ENCODE measurements at places on chromosomes 5 and 9.

- DNase-seq: no peak
These were observed 77.8 kb upstream of the RAPGEF1 start for GRCh38 chr9:131817627-131818026.

DNA sequence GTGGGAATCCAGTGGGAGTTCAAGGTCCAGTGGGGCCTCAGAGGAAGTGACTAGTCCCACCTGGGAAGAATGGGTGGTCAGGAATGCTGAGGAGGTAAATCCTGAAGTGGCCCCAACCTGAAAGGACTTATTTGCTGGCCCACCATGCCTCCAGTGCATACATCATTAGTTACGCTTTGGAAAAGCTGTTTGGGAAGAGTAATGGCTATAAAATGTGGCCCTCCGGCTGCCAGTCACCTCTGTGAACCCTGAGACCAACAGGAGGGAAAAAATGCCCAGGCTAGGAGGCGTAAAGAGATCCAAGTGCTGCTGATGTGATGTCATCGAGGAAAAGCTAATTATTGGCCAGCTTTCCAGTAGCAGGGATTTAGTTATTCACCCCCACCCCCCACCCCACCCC is 2.7 kb upstream of the SLC26A2 start:
- no peak for DNase-seq

DNA sequence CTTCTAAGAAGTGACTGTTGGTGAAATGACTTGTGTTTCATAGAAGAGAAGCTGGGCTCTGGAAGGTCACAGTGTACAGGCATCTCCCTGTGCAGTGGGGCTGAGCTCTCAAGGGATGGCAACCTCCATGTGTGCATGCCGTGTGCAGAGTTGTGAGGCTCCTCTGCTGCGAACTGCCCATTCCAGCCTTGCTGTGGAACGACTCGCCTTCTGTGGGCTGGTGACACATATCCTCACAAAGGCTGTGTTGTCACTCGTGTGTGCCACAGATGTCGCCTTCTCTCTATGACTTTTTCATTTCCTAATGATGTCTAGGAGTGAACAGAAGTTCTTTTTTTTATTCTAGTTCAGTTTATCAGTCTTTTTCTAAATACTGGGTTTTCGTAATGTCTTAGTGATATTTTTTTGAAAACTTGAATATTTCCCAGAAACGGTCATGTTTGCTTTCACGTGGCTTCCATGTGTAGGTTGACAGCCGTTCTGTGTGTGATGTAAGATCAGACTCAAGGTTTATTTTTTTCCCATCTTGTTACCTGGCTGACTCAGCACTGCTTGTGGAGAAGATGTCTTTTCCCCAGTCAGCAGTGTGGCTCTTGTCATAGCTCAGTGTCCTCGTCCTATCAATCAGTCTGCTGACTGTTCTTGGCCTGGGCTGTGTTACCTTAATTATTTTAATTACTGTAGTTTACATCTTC is 57.3 kb upstream of the CACNA1B start:
- no peak for DNase-seq

GRCh38 chr9:98385751-98386150 is 130.3 kb upstream of the TBC1D2 start:
- DNase-seq: no peak

GRCh38 chr9:5450359-5451091 is at the start of gene CD274:
Gene CD274, plus strand, starts transcription at chr9:5450542. Its CDS starts 5,572 bp downstream, at chr9:5456114.
- DNase-seq: peak; percentile 83

DNA sequence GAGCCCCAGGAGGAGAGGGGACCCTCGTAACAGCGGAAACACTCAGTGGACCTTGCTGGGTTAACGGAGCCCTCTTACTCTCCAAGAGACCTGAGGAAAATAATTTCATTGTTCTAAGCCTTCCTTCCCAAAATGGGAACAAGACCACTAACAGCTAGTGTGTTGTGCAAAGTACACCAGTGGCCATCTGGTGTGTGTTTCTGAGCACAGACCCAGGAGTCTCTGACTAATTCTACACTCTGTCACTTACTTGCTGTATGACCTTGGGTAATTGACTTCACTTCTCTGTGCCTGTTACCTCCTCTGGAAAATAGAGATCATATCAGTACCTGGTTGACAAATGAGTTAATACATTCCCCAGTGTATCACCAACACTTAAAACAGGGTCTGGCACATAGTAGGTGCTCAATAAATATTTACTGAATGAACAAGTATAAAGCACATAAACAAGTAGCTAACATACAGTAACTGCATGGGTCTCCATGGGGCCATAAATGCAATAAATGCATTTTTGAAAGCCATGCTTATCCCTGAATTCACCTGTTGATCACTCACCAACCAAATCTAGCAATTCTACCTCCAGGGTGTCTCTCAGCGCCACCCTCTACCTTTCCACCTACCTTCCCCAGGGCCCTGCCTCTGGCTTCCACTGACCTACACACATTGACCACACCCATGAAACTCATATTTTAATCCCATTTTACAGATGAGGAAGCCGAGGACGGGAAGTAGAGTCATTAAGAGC is 44.7 kb upstream of the AKNA start:
- no peak for DNase-seq

DNA sequence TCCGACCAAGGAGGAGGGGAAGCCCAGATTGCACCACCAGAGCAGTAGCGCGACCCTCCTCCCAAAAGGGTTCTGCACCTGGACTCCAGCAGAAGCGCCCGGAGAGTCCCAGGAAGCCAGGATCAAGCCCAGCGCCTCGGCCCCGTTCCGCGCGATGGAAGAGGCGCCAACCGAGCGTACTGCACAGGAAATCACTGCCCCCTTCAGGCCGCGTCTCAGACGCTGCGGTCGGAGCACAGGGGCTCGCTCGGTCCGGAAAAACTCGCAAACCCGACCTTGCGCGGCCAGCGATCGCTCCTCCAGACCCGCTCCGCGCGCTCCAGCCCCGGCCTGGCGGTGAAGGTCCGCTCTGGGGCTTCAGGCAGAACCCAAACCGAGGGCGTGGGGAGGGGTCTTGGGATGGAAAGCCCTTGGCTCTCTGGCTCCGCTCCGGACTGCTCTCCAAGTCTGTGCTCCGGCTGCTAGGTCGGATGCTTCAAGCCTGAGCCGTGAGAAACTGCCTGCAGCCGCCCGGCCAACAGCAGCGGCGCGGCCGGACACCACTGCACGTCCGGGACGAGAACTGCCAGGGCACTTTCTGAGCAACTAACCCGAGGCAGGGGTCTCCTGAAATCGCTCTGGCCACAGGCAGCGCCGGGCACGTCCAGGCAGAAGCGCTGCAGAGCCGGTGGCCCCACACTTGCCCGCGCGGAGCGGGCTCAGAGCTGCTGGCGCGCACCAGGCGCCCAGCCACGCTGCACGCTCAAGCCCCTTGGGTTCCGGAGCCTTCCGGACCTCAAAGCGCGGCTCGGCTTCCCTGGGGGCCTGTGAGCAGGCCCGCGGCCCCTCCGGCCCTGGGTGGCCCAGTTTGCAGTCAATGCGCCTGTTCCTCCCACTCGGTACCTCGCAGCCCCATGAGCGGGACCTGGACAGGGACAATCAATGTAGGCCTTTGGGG is 1.3 kb downstream of the GABBR2 start:
- DNase-seq: no peak

DNA sequence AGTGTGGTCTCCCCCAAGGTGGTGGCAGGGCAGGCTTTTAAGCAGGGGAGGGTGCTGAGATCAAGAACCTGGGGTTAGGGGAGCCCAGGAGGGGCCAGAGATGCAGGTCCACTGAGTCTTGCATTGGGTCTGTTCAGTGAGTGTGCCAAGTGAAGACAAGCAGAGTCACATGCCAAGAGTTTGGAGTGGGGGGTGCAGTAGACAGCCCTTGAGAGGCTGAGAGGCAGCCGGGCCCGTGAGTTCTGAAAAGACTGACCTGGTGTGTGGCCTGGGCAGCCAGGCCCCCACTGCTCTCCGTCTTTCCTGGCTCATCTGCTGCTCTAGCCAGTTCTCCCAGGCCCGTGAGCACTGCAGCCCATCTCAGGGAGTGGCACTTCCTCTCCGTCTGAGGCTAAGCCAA is 120.0 kb downstream of the DAB2IP start:
- no peak for DNase-seq

- DNase-seq: no peak
These were observed 199.5 kb downstream of the ALDH1A1 start for GRCh38 chr9:72753266-72753893.

DNA sequence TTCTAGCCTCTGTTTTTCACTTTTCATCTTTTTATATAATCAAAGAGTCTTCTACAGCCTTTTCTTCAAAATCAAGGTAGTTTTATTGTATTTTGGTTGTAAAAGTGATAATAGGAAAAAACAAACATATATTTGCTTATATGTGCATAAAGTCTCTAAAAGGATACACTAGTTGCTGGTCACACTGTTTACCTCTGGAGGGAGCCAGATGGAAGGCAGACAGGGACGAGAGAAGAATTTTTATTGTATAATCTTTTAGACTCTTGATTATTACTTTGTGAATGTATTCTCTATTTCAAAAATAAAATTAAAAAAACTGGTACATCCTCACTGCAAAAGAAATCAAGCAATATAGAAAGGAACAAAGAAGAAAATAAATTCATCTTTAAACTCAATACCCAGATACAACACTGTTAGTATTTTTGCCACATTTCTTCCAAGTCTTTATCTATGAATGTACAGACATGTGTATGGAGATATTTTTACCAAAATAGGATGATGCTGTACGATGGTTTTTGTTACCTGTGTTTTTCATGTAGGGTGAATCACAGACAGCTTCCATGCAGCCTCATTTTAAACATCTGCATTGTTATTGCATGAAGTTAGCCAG is 6.1 kb upstream of the RNF183 start:
- DNase-seq: peak; percentile 39

DNA sequence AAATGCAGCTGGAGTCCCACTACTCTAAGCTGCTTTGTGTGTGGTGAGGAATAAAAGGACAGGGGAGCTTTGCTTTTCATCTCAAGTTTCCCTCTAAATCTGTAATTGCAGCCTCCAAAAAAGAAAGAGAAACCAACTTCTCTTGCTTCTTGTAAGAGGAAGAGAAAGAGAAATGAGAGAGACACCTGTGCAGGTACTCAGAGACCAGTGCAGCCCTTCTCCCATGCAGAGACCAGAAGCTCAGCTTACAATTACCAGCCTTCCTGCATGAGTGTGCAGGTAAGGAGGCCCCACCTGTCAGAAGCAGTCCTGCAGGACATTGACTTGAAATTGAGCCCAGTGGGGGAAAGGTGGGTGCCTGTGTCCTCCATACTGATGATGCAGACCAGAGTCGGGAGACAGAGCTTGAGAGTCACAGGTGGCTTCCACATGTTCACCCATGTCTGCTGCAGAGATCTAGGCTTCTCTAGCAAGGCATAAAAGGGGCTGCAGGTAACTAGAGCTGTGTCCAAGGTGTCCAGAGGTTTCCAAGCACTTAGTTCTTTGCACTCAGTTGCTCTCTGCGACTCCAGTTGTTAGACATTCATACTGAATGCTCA is 15.3 kb upstream of the MED10 start:
- no peak for DNase-seq

GRCh38 chr5:92353107-92354030 is 970.3 kb upstream of the ARRDC3 start:
- DNase-seq: no peak

- DNase-seq: no peak
These were observed 1.7 kb downstream of the PALM2AKAP2 start for GRCh38 chr9:109781541-109782197.

GRCh38 chr5:138635265-138635664 is 60.1 kb upstream of the HSPA9 start:
- no peak for DNase-seq

GRCh38 chr5:181168595-181169118 is 21.3 kb downstream of the OR2V2 start:
- DNase-seq: no peak

DNA sequence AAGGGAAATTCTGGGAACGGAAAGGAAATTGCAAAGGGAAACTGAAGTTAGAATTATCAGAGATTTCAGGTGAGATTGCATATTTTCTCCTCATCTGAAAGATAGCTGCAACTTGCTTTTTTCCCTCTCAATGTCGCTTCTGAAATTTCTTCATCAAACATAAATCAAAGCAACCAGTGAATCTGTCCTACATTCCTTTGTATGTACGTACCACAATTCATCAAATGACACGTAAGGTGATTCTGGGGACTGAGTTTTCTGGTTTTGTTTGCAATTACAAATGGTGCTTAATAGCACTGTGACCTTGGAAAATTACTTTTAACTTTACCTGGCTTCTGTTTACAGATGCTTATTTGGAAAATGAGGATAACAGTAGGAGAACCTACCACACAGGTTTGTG is 21.9 kb upstream of the CNOT6 start:
- no peak for DNase-seq

DNA sequence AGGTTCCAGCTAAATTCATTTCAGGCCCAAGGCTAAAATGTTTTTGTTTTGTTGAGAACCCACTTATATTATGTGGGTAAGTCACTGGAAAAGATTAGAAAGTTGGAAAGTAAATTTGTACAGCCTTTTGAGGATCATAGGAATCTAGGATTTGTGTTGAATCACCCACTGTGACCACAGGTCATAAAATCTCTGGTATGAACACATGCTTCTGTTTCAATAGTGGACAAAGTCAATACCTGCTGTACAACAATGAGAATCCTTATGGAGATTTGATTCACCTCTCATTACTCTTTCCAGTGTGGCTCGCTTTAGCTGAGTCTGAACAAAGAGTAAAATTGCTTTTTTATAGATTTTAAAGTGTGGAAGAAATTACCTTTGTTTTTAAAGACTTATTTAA is 369.5 kb downstream of the TMEM167A start:
- no peak for DNase-seq

- DNase-seq: no peak
These were observed 534.8 kb downstream of the PSAT1 start for GRCh38 chr9:78831726-78832125.

Data from CD4-positive, alpha-beta T cell treated with Interleukin-17A for 4 hours (primary cell).